ENCODE measurements at places on chromosomes 7 and 10. TPM values are rescaled to one million over a fixed set of nuclear protein-coding genes. Genes with fewer than 3 reads are reported as not detected.

FKBP6 gene
- not detected for total RNA-seq

OR2A1 gene
- total RNA-seq, result 0.37 TPM

AKR1B1 gene
- total RNA-seq, result 51.3 TPM

GRM3 gene
- 0.55 TPM for total RNA-seq

SLIT1 gene
- 0.73 TPM for total RNA-seq

NCF1 gene
- 97.4 TPM for total RNA-seq

AKR1B15 gene
- total RNA-seq, result not detected

ZNF425 gene
- 2.5 TPM for total RNA-seq

SCIN gene
- 46.6 TPM for total RNA-seq

TFR2 gene
- total RNA-seq, result not detected

RADIL gene
- 3.0 TPM for total RNA-seq

TAC1 gene
- total RNA-seq, result not detected

PRPS1L1 gene
- not detected for total RNA-seq
